ENCODE measurements at places on chromosomes 1 and 21.

DNA sequence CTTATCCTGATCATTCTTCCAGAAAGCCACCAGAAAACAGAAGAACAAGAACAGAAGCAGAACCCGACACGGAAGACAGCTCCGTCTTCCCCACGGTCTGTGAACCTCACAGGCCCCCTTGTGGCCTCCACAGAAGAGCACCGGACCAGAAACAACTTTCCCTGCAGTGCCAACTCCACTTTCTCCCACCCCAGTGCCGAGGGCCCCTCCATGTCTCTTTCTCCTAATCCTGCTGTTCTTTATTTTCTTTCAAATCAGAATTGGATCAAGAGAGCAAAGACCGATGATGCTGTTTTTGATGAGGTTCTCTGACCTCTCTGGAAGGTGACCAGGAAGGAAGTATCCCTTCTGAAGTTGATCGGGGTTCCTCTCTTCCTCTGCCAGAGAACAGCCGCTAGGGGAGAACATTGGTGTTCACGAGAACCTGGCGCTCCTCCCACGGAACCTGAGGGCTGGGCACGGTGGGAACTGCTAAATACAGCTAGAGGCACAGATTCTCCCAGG lies 58.9 kb upstream of the CTTNBP2NL start:
- no peak for DNase-seq

DNA sequence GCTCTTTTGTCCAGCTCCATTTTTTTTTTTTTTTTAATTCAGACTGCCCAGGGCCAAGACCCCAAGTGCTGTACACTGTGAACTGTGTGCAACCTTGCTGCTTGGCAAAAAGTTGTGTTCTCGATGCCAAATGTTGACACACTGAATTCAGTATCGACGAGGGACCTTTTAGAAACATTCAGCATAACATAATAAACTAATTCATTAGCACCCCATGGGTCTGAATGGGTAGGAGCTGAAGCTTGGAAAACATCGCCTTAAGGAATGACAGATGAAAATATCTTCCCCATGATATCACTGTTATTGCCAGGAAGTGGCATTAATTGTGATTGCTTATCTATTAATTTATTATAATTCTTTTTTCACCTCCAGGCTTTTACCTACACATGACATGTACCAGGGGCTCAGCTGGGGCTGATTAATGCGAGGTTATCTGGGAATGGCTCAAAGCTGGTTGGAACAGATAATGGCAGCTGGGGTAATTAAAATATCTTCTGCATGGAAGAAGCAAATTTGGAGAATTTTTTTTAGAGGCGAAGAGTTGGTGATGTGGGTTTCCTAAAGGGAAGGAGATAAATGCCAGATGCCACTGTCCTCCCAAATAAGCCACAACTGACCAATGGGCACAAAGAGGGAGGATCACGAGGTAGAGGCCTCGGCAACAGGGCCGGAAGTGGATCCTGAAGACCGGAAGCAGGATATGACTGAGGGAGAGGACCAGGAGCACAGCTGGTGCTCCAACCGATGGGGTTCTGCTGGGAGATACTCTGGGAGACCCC lies 169.3 kb downstream of the GRIK3 start:
- DNase-seq, result peak; percentile 82

GRCh38 chr1:229845410-229846138 lies 219.5 kb downstream of the URB2 start:
- DNase-seq, result no peak

- DNase-seq, result peak; percentile 59
These were observed 16.9 kb downstream of the IER5 start for GRCh38 chr1:181105134-181106021.

DNA sequence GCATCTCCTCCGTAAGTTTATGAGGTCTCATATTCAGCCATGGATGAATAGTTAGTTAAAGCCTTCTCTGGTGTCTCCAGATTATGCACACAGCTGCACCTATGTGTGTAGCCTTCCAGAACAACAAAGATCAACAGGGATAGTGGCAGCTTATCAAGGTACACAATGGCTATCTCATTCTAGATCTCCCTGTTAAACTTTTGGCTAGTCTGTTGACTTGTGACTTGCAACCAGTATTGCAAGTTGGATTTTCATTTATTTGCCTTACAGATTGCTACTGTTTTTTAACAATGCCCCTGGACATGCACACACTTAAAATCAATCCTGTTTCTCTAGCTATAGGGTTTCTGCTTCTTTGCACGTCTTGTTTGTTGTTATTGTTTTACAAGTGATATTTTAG lies 363.2 kb downstream of the OMA1 start:
- DNase-seq, result no peak
